ENCODE measurements at places on chromosomes 13 and 19.

- DNase-seq: no peak
Observed at GRCh38 chr13:83667606-83668005, 214.7 kb downstream of the SLITRK1 start.

DNA sequence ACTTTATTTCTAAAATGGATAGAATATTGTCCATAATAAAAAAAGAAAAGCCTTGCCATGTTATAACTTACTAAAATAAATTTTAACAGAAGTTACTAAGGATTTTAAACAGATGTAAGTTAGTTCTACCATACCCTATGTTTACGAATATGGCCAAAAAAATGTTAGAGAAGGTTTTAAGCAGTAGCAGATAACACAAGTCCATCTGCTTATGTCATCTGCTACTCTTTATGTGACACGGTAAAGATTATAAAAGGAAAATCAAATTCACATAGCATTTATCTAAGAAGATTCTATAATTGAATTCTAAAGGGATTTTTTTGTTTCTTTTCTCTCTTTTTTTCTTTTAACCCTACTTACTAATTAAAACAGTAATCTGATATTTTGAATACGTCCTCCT lies 114.2 kb upstream of the MIR17HG start:
- no peak for DNase-seq

- DNase-seq: no peak
Observed at GRCh38 chr13:92500192-92500591, 726.4 kb upstream of the GPC6 start.

- DNase-seq: no peak
Observed at GRCh38 chr19:43747557-43748204, 7.1 kb downstream of the SMG9 start.

DNA sequence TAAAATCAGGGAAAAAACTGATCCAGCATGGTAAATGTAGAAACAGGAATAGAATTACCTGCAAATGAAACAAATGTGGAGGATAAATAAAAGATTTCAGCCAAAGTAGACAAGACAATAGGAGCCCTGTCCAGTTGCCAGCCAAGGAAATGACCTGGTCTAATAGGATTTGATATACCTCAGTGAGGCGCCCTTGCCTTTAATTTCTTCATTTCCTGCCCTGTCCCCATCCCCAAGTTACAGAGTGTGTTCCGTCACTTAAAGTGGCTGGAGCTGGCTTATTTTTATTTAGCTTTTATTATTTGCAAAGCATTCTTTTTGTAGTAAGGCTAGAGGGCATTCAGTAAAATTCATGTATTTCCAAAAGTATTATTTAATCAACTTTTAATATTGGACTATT lies 1022.0 kb downstream of the EFNB2 start:
- no peak for DNase-seq

DNA sequence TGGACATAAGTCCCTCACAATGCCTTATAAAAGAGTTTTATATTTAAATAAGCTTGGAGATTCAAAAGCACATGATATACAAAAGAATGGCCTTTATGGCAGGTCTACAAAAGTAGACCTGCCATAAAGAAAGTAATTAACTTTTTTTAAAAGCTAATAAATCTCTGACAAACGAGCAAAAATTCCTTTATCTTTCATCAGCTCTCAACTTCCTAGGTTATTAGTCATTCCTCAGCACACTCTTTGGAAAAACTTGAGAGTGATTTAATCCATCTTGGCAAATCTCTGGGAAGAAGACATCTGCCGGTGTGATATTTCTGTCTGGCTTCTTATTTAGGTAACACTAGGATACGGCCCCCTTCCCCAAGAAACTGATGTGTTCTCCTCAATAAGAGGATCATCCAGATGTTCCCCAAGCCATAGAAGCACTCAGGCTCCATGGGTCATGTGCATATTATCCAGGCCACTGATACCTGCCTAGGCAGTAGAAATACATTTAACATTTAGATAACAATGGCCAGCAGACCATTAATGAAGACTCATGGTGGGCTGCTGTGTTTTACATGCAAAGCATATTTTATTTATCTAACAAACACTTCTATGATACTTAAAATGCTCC lies 372.7 kb downstream of the LIG4 start:
- DNase-seq: no peak

- DNase-seq: no peak
Observed at GRCh38 chr19:2149980-2150793, 1.2 kb downstream of the AP3D1 start.

DNA sequence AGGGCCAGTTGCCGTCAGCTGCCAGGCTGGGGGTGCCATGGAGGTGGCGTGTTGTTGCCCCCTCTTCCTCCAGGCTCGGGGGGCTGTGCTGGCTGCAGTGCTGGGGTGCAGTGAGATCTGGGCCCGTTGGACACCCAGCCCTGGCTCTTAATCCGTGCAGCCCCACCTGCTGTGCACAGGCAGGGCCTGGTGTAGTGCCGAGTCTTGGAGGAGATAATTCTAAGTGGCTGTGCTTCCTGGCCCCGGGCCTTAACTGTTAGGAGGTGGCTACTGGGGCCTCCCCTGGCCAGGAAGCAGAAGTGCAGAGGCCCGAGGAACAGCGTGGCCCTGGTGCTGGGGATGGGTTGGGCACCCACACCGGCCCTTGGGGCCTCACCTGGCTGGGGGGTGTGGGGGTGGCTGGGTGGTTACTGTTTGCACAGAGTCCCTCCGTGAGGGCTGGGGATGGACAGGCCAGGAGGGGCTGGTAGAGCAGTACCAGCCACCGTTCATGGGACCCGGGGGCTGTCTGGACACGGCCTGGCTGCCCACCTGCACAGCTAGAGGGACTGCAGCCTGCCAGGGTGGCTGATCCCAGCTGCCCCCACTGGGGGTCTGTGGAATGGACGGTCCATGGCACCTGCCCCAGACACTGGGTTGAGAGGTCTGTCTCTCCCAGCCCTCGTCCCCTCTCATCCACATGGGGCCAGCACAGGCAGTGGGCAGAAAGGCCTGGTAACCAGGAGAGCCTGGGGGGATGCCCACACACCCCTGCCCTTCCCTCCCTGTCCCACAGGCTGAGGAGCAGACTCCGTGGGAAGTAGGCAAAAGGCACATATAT lies 3.3 kb downstream of the GPX4 start:
- DNase-seq: no peak

DNA sequence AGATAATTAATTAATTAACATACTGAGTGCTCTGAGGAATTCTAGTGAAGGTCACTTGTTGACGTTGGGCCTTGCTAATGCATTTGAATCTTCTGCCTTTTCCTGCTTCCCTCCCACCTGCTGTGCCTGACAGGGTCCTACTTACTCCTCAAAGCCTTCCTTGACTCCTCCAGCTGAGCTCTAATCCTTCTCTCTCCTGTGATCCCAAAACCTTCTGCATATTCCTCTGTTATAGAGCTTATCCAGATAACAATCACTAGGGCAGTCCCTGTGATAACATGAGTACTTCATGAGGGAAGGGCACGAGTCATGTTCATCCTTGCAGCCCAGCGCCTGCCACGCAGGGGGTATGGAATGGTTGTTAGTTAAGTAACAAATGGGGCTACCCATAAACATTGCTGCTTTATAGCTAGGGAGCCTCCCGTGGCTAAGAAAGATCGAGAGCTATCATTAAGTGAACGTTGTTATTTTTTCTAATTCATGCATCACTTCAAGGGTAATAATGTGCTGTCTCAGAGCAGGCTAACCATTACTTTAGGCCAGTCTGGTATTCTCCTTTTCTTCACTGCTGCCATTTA lies 19.1 kb upstream of the SPATA13 start:
- DNase-seq: no peak
